NCI-H774 (cell line): ENCODE measurements at places on chromosomes 5 and 9.

- DNase-seq: no peak
Measured at GRCh38 chr5:174481737-174482136, 242.6 kb upstream of the MSX2 start.

GRCh38 chr9:33465596-33466564 is 7.8 kb downstream of the NOL6 start:
- no peak for DNase-seq

DNA sequence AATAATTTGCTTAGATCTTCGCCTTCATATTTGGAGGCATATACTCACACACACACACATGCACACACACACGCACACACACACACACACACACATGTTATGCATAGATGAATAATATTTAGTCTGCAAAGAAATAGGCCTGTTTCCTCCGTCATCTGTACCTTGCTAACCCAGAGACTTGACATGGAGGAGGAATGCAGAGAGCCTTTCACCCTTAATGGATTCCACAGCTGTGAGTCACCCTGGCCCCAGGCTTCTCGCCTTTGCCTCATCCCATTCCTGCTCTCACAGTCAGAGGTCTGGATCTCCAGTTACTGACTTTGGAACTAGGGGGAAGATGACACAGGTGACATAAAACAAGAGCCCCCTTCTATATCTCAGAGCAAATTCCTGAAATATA is 29.7 kb downstream of the ZNF462 start:
- DNase-seq: no peak

- DNase-seq: no peak
Measured at GRCh38 chr9:92661743-92662142, 8.2 kb downstream of the IPPK start.
